Stimulated activated memory B cell treated with anti-CD40 and anti-IgM and Interleukin-4, amounts not matched to agents 10 μg/mL and 1 μg/mL and 100 μg/mL, for 72 hours (primary cell): ENCODE measurements at places on chromosomes 2 and 18.
A peak's percentile ranks its signal among the peaks of the same experiment; 100 is the strongest.

- no peak overlapping the region for H3K4me3 ChIP-seq
- no peak for ATAC-seq
- H3K4me1 ChIP-seq, result peaks cover 17% of the 10 kb centered on the region
- peaks cover 73% of the 10 kb centered on the region for H3K36me3 ChIP-seq
- no peaks in the 10 kb centered on the region for H3K27me3 ChIP-seq
- H3K27ac ChIP-seq, result peak overlapping the region; percentile 13
These were observed 62.5 kb downstream of the USP40 start for GRCh38 chr2:233503947-233504637.

DNA sequence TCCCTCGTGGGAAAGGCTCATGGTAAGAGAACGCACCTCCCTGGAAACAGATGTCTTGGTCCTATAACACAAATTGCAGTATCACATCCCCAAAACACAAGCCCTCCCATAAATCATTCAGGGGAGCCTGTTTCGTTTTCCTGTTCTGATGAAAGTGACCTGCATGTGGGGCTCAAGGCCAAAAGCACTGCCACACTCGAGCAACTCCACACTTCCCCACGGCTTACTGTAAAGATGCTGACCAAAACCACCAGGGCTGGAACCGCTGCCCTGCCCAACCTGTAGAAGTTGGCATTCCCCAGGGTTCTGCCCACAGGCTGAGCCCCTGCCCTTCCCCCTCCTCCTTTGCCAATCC lies 139.7 kb downstream of the BCL11A start:
- no peaks in the 10 kb centered on the region for H3K27me3 ChIP-seq
- peaks cover 61% of the 10 kb centered on the region for H3K4me1 ChIP-seq
- no peak overlapping the region for H3K4me3 ChIP-seq
- H3K36me3 ChIP-seq, result no peaks in the 10 kb centered on the region

GRCh38 chr2:65669574-65669973 lies 237.2 kb upstream of the SPRED2 start:
- no peak overlapping the region for H3K27ac ChIP-seq
- no peak for ATAC-seq

- H3K36me3 ChIP-seq, result no peaks in the 10 kb centered on the region
- no peaks in the 10 kb centered on the region for H3K27me3 ChIP-seq
- H3K4me3 ChIP-seq, result no peak overlapping the region
These were observed 60.3 kb upstream of the SP3 start for GRCh38 chr2:174025271-174026121.

- H3K27ac ChIP-seq, result no peak overlapping the region
- H3K4me1 ChIP-seq, result no peaks in the 10 kb centered on the region
- ATAC-seq, result no peak
These were observed 152.5 kb downstream of the TSN start for GRCh38 chr2:121907928-121908327.

GRCh38 chr2:44333994-44334393 lies 27.3 kb downstream of the PREPL start:
- no peak for ATAC-seq
- H3K27ac ChIP-seq, result no peak overlapping the region
- peaks cover 60% of the 10 kb centered on the region for H3K36me3 ChIP-seq
- H3K4me1 ChIP-seq, result peaks cover 4% of the 10 kb centered on the region
- H3K27me3 ChIP-seq, result no peaks in the 10 kb centered on the region
- H3K4me3 ChIP-seq, result no peak overlapping the region

DNA sequence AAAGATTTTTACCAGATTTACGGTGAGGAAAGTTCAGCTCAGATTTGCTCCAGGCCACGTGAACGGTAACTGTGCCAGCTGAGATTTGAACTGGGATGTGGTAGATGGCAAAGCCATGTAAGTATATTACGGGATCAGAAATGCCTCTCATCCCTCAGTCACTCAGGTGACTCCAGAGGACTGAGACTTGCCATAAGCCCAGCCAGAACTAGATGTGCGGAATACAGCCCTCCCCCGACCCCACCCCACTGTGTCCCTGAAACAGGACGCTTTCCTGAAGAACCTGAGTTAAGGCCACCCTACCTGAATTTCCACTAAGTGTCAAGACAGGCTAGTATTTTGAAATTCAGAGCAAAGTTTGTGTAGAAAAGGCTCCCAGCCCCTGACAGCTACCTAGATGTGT lies 1.3 kb upstream of the FHL2 start:
- no peaks in the 10 kb centered on the region for H3K36me3 ChIP-seq
- H3K4me1 ChIP-seq, result peaks cover 9% of the 10 kb centered on the region
- H3K4me3 ChIP-seq, result no peak overlapping the region
- no peak overlapping the region for H3K27ac ChIP-seq

GRCh38 chr2:46446871-46447568 lies 32.3 kb upstream of the TMEM247 start:
- peaks cover 8% of the 10 kb centered on the region for H3K36me3 ChIP-seq
- peaks cover 49% of the 10 kb centered on the region for H3K27me3 ChIP-seq
- H3K27ac ChIP-seq, result no peak overlapping the region

GRCh38 chr2:8643996-8644356 lies 37.9 kb upstream of the ID2 start:
- no peak overlapping the region for H3K4me3 ChIP-seq
- H3K36me3 ChIP-seq, result no peaks in the 10 kb centered on the region
- no peak for ATAC-seq
- H3K4me1 ChIP-seq, result no peaks in the 10 kb centered on the region
- no peak overlapping the region for H3K27ac ChIP-seq

GRCh38 chr2:176325732-176326131 lies 56.5 kb downstream of the MTX2 start:
- H3K36me3 ChIP-seq, result peaks cover 10% of the 10 kb centered on the region
- ATAC-seq, result no peak
- no peaks in the 10 kb centered on the region for H3K4me1 ChIP-seq
- H3K27ac ChIP-seq, result no peak overlapping the region
- H3K27me3 ChIP-seq, result no peaks in the 10 kb centered on the region

- H3K36me3 ChIP-seq, result peaks cover 31% of the 10 kb centered on the region
- no peaks in the 10 kb centered on the region for H3K27me3 ChIP-seq
- peaks cover 21% of the 10 kb centered on the region for H3K4me1 ChIP-seq
- no peak overlapping the region for H3K4me3 ChIP-seq
- peak overlapping the region; percentile 4 for H3K27ac ChIP-seq
- no peak for ATAC-seq
These were observed 18.3 kb downstream of the TRIB2 start for GRCh38 chr2:12734914-12735654.

GRCh38 chr2:46294176-46294836 lies 2.9 kb upstream of the EPAS1 start:
- H3K4me1 ChIP-seq, result peaks cover 24% of the 10 kb centered on the region
- H3K27ac ChIP-seq, result no peak overlapping the region
- H3K36me3 ChIP-seq, result no peaks in the 10 kb centered on the region
- ATAC-seq, result no peak

GRCh38 chr2:172387361-172387760 lies 40.0 kb upstream of the ITGA6 start:
- no peaks in the 10 kb centered on the region for H3K36me3 ChIP-seq
- no peaks in the 10 kb centered on the region for H3K4me1 ChIP-seq
- H3K27me3 ChIP-seq, result peaks cover 20% of the 10 kb centered on the region
- ATAC-seq, result no peak
- H3K27ac ChIP-seq, result no peak overlapping the region

DNA sequence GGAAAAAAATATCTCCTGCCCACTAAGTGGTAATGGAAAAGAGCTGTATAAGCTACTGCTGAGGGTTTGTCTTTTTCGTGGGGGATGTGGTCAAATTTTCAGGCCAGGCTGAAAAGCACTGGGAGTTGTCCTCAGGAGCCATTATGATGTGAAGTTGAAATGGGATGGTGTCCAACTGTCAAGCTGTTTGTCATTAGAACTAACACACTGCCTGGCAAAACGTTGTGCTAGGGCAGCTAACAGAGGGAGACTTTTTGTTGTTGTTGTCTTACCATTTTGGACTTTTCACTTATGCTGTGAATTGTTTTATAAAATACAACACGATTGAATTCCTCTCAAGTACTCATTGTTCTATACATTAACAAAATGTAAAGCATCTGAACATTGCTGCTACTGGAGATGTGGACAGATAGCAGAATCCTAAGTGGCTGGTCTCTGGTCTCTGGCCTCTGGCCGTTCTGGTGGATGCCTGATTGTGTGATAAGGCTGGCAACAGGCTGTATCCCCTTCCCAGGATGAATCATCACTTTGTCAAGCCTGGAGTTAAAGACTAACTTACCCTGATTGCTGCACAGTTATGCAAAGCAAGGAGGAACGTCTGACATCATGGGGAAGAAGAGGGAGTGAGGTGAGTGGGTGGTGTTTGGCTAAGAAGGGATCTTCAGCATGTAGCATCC lies 2.3 kb downstream of the MYO1B start:
- no peaks in the 10 kb centered on the region for H3K36me3 ChIP-seq
- no peak overlapping the region for H3K27ac ChIP-seq
- peaks cover 13% of the 10 kb centered on the region for H3K27me3 ChIP-seq
- no peak for ATAC-seq
- H3K4me1 ChIP-seq, result peaks cover 30% of the 10 kb centered on the region
- H3K4me3 ChIP-seq, result no peak overlapping the region

- H3K4me1 ChIP-seq, result no peaks in the 10 kb centered on the region
- H3K27ac ChIP-seq, result no peak overlapping the region
- no peaks in the 10 kb centered on the region for H3K36me3 ChIP-seq
- ATAC-seq, result no peak
- no peaks in the 10 kb centered on the region for H3K27me3 ChIP-seq
These were observed 231.6 kb upstream of the CRIM1 start for GRCh38 chr2:36123995-36124394.

- H3K4me3 ChIP-seq, result no peak overlapping the region
- ATAC-seq, result no peak
- no peaks in the 10 kb centered on the region for H3K36me3 ChIP-seq
- H3K4me1 ChIP-seq, result no peaks in the 10 kb centered on the region
- H3K27me3 ChIP-seq, result peaks cover 24% of the 10 kb centered on the region
These were observed 9.3 kb upstream of the OTOF start for GRCh38 chr2:26487192-26487591.

DNA sequence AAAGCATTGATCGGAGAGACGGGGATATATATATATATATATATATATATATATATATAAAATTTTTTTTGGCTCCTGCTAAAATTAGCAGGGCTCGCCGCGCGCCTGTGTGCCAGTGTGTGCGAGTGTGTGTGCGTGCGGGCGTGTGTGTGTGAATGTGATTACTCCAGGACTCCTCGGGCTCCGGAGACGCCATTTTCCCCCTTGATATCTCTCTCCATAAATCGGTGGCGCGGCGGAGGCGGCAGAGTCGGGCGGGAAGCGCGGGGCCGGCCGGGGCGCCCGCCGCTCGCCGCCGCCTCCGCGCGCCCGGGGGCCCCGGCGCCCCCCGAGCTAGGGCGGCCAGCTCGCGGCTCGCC lies 795 bp upstream of the SETBP1 start:
- H3K27me3 ChIP-seq, result no peaks in the 10 kb centered on the region
- no peak overlapping the region for H3K4me3 ChIP-seq
- no peak overlapping the region for H3K27ac ChIP-seq
- no peaks in the 10 kb centered on the region for H3K36me3 ChIP-seq
- ATAC-seq, result peak; percentile 17

- H3K4me3 ChIP-seq, result no peak overlapping the region
- ATAC-seq, result no peak
- H3K27ac ChIP-seq, result no peak overlapping the region
- no peaks in the 10 kb centered on the region for H3K27me3 ChIP-seq
- no peaks in the 10 kb centered on the region for H3K36me3 ChIP-seq
These were observed 304.4 kb upstream of the SLC39A10 start for GRCh38 chr2:195352581-195352980.

DNA sequence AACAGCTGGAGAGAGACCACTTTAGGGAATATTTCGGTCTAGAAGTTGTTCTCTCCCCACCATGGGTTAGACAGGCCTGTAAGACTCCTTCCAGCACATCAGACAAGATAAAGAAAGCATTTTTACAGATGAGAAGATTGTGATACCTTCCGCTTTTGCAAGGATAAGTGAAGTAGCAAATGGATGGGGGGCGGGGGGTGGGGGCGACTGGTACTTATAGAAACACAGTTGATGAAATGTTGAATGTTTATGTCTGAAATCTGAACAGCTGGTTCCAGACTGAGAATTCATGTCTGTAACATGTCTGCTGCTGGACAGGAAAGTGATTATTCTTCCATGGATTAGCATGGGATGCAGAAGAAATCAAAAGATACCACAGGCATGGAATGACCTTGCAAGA lies 90.5 kb upstream of the FN1 start:
- H3K36me3 ChIP-seq, result no peaks in the 10 kb centered on the region
- H3K27me3 ChIP-seq, result no peaks in the 10 kb centered on the region
- no peak overlapping the region for H3K4me3 ChIP-seq
- no peak overlapping the region for H3K27ac ChIP-seq

GRCh38 chr18:74353169-74353775 lies 37.6 kb downstream of the C18orf63 start:
- peaks cover 23% of the 10 kb centered on the region for H3K4me1 ChIP-seq
- H3K4me3 ChIP-seq, result no peak overlapping the region
- no peaks in the 10 kb centered on the region for H3K27me3 ChIP-seq
- H3K36me3 ChIP-seq, result no peaks in the 10 kb centered on the region
- no peak overlapping the region for H3K27ac ChIP-seq

DNA sequence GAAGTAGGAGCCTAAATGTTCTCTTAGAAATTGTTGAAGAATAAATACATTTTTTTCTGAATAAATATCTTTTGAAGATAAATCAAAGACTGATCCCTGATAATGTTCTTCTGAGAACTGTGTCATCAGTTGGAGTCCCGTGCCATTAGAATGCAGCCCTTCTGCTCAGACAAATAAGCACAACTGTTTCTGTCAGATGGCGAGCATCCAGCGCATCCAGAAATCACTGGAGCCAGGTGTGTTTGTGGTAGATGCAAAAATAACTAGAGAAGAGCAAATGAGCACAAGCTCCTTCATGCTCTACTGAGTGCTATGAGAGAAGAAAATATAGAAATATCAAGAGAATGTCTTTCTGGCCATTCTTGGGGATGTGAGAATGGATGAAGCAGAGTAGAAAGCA lies 573.7 kb downstream of the THSD7B start:
- ATAC-seq, result no peak
- no peaks in the 10 kb centered on the region for H3K36me3 ChIP-seq
- no peak overlapping the region for H3K27ac ChIP-seq
- no peaks in the 10 kb centered on the region for H3K4me1 ChIP-seq
- no peak overlapping the region for H3K4me3 ChIP-seq

DNA sequence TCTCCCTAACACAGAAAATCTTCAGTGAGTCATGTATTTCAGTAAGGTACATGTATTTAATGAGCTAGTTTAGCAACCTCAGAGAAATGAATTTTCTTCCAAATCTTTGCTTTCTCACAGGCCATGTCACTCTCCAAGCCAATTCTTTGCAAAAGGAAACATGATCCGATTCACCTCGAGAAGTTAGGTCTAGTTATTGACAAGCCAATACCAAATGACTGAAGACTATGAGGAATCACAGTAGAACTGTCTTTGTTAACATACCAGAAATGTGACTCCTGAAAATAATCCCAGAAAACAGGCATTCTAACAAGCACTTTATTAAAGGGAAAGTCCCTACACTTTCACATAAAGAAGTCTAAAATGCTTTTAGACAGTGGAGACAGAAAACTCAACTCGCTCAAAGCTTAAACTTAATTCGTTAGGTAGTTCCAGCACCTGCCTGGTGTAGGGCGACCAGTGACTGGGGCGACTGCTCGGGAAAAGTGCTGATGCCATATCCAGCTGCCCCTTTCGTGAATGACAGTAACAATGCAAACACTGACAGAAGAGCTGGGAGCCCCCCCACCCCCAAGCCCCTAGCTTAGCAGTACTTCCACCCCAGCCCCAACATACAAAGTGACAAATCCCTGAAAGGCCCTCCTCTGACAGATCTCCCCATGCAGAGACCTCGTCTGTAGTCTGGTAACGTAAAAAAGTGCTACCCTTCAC lies 1.8 kb downstream of the MEMO1 start:
- ATAC-seq, result no peak
- H3K27ac ChIP-seq, result peak overlapping the region; percentile 94
- H3K36me3 ChIP-seq, result peaks cover 19% of the 10 kb centered on the region
- peak overlapping the region; percentile 98 for H3K4me3 ChIP-seq
- no peaks in the 10 kb centered on the region for H3K27me3 ChIP-seq

- no peak for ATAC-seq
- H3K4me1 ChIP-seq, result peaks cover 11% of the 10 kb centered on the region
These were observed 157.4 kb downstream of the TAF4B start for GRCh38 chr18:26383454-26384270.
